B cell (primary cell): ENCODE measurements at places on chromosomes 7 and 10. TPM values are rescaled to one million over a fixed set of nuclear protein-coding genes. Genes with fewer than 3 reads are reported as not detected.
A peak's percentile ranks its signal among the peaks of the same experiment; 100 is the strongest.

GRCh38 chr7:72057796-72058195, 354.3 kb downstream of the CALN1 start:
- no peaks in the 10 kb centered on the region for H3K36me3 ChIP-seq
- H3K27ac ChIP-seq, result no peak overlapping the region
- no peaks in the 10 kb centered on the region for H3K27me3 ChIP-seq
- no peak overlapping the region for H3K4me3 ChIP-seq
- H3K4me1 ChIP-seq, result no peaks in the 10 kb centered on the region
- DNase-seq, result no peak

Gene FAM25A
- polyA plus RNA-seq, result not detected in 2 replicates

GRCh38 chr7:137875746-137876145, 29.0 kb upstream of the DGKI start:
- no peak for DNase-seq
- H3K4me1 ChIP-seq, result no peaks in the 10 kb centered on the region

Gene C10orf90
- not detected in 2 replicates for polyA plus RNA-seq

- peaks cover 7% of the 10 kb centered on the region for H3K4me1 ChIP-seq
- no peak overlapping the region for H3K27ac ChIP-seq
- peak; percentile 75 for DNase-seq
- no peaks in the 10 kb centered on the region for H3K27me3 ChIP-seq
- H3K36me3 ChIP-seq, result no peaks in the 10 kb centered on the region
- H3K4me3 ChIP-seq, result peak overlapping the region; percentile 68
These were observed 521 bp downstream of the LIMK1 start for GRCh38 chr7:74083928-74084721.
